ENCODE measurements at places on chromosomes 13 and 19.

DNA sequence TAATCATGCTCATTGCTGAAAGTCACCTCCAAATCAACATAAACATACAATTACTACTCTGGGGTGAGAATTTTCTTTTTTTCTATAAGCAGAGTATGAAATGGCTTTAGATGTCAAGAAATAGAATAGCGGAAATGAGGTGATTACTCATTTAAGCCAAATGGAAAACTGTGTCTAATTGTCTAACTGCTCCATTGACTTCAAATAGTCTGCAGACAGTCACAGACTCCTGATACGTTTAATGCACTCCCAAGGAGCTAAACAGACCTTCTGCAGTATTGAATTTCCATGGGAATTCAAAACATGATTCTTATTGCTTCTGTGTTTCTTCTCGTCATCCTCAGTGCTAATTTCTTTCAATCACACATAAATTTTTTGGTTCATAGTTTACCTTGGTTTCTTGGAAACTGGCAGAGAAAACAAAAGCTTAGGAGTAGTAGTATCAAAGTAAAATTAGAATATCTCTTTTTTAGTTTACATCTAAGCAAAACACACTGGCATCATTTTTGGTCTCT is 865.2 kb upstream of the SLC10A2 start:
- no peak for DNase-seq

GRCh38 chr13:103663996-103664395 is 597.8 kb upstream of the SLC10A2 start:
- DNase-seq = no peak

GRCh38 chr13:111873676-111874178 is 193.2 kb upstream of the SOX1 start:
- DNase-seq = no peak

GRCh38 chr19:12527034-12527836 is 24.0 kb downstream of the ZNF564 start:
- no peak for DNase-seq

DNA sequence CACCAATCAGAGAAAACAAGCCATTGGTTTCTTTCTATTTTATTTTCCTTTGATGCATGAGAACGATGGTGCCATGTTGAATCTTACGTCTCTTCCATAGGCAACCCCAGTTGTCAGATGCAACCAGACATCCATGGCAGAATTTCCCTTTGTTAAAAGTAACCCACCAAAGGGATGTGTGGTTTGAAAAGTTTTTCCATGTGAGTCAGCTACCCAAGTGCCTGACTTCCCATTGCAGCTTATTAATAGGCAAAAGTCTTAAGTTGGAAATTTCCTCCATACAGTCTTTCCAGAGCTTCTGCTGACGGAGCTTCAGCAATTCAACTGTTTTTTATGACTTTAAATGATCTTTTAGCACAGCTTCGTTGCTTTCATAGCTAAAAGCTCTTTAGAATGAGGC is 73.8 kb upstream of the FAM216B start:
- DNase-seq = no peak

- no peak for DNase-seq
Measured at GRCh38 chr13:85729296-85729695, 69.9 kb downstream of the SLITRK6 start.

DNA sequence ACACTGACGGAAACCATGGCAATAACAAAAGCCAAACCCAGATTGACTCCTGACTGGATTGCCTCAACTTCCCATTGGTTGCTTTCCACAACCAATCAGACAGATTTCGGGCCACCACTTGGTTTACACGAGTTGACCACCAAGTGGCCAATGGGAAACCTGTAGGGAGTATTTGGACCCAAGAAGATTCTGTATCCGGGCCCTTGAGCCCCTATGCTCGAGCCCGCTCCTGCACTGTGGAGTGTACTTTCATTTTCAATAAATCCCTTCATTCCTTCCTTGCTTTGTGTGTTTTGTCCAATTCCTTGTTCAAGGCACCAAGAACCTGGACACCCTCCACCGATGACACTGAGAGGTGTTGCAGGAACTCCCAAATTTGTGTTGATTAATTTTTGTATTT is 24.1 kb upstream of the URI1 start:
- no peak for DNase-seq

- no peak for DNase-seq
Measured at GRCh38 chr13:34254366-34254765, 436.4 kb downstream of the RFC3 start.

Measured in GF-D8 (cell line).